ENCODE measurements at places on chromosomes 1 and 21.

DNA sequence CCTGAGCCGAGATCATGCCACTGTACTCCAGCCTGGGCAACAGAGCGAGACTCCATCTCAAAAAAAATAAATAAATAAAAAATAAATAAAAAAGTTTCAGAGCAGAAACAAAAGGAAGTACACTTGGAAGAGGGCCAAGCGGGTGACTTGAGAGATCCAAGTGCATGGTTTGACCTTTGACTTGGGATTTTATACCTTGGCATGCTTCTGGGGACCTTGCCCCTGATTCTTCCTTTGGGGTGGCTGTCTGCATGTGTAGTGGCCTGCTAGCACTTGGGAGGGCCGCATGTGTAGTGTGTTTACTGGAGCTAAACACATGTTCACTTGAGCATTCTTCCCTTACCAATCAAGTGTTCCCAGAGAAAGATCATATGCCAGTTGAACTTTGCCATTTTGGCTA lies 114.0 kb downstream of the DTL start:
- no peak for DNase-seq

GRCh38 chr1:40630488-40631223 lies 34.8 kb downstream of the RIMS3 start:
- no peak for DNase-seq

GRCh38 chr1:232440325-232441035 lies 189.5 kb downstream of the SIPA1L2 start:
- no peak for DNase-seq

- DNase-seq = no peak
Observed at GRCh38 chr21:44603109-44603875, 2.9 kb downstream of the KRTAP10-7 start.

DNA sequence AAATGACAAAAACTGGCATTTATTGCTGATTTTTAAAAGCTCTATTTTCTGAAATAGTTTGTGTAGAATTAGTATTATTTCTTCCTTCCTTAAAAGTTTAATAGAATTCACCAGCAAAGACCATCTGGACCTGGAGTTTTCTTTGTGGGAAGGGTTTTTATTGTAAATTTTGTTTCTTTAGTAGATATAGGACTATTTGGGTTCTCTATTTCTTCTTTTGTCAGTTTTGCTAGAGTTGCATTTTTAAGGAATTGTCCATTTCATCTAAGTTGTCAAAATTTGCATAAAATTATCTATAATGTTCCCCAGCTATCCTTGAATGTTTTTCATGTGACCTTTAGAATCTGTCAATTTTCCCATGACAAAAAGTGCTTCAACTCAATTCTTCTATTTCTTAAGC lies 28.8 kb upstream of the LRP8 start:
- DNase-seq = no peak

GRCh38 chr21:16713331-16714117 lies 799.3 kb upstream of the CXADR start:
- DNase-seq = no peak

- no peak for DNase-seq
Observed at GRCh38 chr1:12434174-12434573, 183.8 kb downstream of the DHRS3 start.

DNA sequence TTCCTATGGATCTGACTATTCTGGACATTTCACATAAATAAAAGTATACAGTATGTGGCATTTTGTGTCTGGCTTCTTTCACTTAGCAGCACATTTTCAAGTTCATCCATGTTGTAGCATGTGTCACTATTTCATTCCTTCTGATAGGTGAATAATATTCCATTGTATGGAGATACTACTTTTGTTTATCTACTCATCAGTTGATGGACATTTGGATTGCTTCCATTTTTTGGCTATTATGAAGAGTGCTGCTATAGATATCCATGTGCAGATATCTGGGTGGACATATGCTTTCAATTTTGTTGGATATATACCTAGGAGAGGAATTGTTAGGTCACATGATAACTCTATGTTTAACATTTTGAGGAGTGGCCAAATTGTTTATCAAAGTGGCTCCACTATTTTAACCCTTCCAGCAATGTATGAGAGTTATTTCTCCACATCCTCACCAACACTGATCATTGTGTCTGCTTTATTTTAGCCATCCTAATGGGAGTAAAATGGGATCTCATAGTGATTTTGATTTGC lies 21.9 kb upstream of the MEF2D start:
- no peak for DNase-seq

DNA sequence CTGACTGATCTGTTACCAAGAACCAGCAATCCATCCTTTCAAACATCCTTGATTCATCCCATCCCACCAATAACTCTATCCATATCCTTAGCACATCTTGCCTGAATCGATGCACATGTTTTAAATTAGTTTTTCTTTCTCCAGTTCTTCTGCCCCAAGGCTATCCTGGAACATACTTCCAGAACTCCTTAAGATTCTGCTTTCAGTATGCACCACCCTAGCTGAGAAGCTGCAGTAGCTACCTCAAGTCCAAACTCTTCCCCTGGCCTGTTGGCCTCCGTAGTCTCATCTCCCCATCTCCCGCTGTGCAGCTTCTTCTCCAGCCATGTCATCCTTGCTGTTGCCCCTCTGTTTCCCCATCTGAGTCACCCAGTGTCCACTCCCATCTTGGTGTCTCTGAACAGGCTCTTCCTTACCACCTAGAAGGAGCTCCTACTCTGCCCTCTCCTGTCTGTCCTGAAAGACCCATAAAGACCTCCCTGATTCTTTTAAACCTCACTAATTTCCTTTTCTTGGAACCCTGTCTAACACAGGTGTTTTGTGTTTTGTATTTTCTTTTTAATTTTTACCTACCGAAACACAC lies 108.0 kb downstream of the SGIP1 start:
- DNase-seq = no peak

GRCh38 chr1:25618433-25618808 lies 1.8 kb downstream of the MAN1C1 start:
- no peak for DNase-seq

Data from HL-60 (cell line).